Mammary microvascular endothelial cell (primary cell): ENCODE measurements at places on chromosomes 1 and 21. TPM values are rescaled to one million over a fixed set of nuclear protein-coding genes. Genes with fewer than 3 reads are reported as not detected.

DIO1 gene
- total RNA-seq: not detected in 2 replicates

NDUFS5 gene
- total RNA-seq: 603 and 667 TPM in 2 replicates

OR14K1 gene
- total RNA-seq: not detected in 2 replicates

ETV3L gene
- not detected in 2 replicates for total RNA-seq

LRIF1 gene
- 13.1 and 13.5 TPM in 2 replicates for total RNA-seq

PIGR gene
- not detected in 2 replicates for total RNA-seq

VASH2 gene
- under 0.01 and 0.27 TPM in 2 replicates for total RNA-seq

NBPF4 gene
- not detected in 2 replicates for total RNA-seq

TINAGL1 gene
- total RNA-seq: 1,345 and 1,463 TPM in 2 replicates

BGLAP gene
- total RNA-seq: not detected in 2 replicates

VWA5B1 gene
- total RNA-seq: not detected in 2 replicates

GRHL3 gene
- total RNA-seq: 0.10 and 0.53 TPM in 2 replicates

ALPL gene
- total RNA-seq: 0.05 and 0.27 TPM in 2 replicates

VHLL gene
- total RNA-seq: not detected in 2 replicates

SLC19A1 gene
- 24.4 and 34.7 TPM in 2 replicates for total RNA-seq

ERI3 gene
- 47.5 and 51.2 TPM in 2 replicates for total RNA-seq

IVL gene
- not detected in 2 replicates for total RNA-seq
